HFF-Myc (cell line): ENCODE measurements at places on chromosomes 3 and 15.

GRCh38 chr3:65953881-65954733, 84.6 kb downstream of the MAGI1 start:
- DNase-seq: no peak

DNA sequence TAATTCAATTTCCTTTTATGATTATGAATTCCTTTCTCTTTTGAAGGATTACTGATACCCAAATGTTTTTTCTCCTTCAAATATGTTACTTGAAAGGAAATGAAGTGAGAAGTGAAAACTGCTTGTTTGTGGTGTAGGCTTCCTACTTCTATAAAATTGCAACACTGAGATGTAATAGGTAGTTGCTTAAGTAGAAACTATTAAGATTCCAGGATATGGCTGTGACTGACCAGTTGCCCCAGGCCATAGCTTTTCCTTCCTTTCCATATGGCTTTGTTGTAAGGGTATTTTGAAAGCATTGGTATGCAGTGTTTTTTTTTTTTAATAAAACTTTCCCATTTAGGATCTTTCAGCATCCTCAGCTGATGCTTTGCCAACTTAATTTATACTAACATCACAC, 28.5 kb downstream of the DNAJC13 start:
- peak; percentile 63 for DNase-seq

DNA sequence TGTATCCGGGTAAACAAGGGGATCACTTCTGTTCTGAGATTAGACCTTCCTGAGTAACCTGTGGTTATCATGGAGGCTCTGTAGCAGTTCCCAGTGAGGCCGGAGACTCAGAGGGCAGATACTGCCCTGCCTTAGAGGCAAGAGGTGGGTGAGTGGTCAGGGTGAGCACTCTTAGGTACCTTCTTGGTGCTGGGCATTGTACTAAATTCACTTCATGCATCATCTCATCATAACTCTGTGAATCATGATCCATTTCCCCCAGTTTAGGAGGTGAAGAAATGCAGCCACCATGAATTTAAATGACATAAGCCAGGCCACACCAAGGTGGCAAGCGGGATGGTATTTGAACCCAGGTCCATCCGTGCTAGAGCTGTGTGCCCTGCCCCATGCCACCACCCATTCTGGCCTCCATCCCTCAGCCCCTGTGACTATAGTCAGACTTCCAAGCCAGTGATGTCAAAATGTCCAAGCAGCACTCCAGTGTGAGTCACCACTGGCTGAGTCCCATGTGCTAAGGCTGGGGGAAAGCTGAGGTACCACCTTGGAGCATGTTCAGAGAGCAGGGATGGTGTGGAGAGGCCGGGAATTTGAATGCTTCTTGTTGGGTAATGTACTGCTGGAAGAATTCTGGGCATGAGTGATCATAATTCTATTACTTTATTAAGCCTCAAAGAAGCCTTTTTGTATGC, 88.8 kb downstream of the EPHB1 start:
- DNase-seq: no peak

DNA sequence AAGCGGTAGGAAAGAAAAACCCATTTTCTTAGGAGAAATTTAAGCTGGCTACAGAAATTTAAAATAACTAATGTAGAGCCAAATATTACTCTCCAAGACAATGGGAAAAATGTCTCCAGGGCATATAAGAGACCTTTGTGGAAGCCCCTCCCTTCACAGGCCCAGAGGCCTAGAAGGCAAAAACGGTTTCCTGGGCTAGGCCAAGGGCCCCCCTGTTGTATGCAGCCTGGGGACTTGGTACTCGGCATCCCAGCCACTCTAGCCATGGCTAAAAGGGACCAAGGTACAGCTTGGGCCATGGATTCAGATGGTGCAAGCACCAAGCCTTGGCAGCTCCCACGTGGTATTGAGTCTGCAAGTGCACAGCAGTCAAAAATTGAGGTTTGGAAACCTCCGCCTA, 90.1 kb downstream of the CGGBP1 start:
- DNase-seq: no peak

GRCh38 chr3:173009410-173009809, 131.6 kb downstream of the SPATA16 start:
- DNase-seq: no peak
